ENCODE measurements at places on chromosomes 5 and 9.

DNA sequence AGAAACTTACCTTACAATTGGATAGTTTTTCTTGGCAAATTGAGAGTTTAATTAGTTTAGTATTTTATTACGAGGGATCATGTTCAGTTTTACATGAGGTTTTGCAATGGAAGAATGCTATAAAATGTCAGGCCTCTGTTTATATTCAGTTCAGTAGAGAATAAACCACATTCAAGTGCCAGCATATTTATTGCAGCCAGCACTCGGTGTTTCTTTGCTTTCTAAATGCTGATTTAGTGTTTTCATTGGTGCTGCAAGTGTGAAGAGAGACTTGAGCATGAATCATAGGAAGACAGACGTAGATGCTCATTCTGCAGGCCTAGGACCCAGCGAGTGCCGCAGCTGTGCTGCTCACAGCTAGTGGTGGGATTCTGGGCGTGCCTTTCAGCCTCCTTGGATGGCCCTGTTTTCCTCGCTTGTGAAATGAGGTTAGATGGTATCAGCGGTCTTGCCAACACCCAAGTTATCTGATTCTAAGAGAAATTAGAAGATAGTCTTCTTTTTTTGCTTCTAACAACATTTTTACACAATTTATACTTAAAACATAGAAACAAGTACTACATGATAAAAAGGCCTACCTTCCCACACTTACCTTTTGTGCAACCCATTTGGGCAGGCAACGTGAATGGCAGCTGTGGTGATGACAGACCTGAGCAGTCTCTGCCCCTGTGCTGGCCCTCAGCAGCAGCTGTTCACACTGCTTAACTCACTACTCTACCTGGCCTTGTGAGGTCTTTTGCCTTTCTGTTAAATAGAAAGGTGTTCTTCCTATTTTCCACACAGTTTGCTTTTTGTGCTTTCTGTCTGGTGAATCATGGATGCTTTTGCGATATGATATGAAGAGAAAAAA lies 26.8 kb upstream of the TNFAIP8 start:
- DNase-seq, result peak; percentile 48

DNA sequence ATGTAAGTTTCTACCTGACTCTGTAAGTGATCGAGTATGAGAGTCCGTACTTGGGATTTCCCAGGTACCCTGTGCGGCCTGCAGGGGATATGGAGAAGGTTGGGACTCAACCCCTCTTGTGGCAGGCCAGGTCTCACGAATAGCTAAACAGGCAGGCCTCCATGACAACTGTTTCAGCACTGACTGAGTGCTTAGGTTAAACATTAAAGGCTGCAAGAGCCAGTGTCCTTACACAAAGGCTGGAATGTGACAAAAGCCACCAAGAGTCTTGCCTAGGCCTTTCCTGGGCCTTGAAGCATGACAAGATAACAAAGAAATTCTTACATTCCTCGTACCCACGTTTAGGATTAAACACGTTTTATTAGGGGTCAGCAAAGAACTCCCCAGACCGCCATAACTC lies 58.6 kb downstream of the THBS4 start:
- DNase-seq, result no peak

DNA sequence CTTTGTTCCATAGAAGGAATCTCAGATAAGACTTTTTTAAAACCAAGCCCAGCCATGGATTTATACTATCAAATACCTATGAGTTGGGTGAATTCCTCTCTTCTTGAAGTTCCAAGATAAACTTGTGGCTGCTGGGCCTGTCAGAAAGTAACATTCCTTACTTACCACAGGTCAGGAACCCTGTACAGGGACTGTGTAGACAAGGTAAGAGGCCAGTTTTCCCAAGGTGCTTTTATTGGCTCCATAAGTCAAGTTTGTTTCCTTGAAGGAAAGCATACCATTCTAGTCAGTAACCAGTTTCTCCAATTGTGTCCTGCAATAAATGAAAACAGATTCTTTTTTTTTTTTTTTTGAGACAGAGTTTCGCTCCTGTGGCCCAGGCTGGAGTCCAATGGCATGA lies 8.8 kb upstream of the CLTB start:
- DNase-seq, result no peak

DNA sequence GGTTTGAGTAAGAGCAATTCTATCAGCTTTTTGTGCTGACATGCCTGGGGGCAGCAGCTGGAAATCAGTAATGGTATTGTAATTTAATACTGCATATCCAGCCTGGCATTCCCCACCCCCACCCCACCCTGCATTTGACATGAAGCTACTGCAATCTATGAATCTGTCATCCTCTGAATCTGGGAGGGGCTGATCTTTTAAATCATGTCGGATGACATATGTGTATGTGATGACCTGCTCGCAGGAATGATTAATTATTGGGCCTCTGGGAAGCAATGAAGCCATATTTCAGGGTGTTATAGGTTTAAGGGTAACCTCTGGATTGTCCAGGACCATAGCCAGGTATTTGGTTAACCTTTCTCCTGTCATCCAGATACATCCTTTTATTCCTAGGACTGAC lies 64.6 kb upstream of the RASGRF2 start:
- no peak for DNase-seq

- no peak for DNase-seq
These were observed 2.9 kb downstream of the ATPSCKMT start for GRCh38 chr5:10246761-10247160.

- no peak for DNase-seq
These were observed 157.7 kb downstream of the SLF1 start for GRCh38 chr5:94776167-94776566.

DNA sequence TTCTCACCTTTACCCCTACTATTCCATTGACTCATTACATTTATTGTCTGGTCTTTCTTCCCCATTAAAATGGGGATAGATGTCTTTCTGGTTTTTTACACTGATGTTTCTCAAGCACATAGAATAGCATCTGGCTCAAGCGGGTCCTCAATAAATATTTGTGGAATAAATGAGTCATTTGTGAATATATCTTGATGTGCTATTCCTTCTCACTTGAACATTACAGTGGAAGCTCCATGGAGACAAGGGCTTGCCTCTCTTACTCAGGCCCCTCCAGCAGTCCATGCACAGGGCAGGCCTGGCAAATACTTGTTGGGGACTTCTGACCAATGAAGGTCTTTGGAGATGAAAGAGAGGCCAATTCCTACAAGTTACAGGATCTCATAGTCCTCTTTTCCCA lies 151.7 kb upstream of the TAS2R1 start:
- no peak for DNase-seq

GRCh38 chr5:74409712-74410111 lies 230.8 kb downstream of the ENC1 start:
- DNase-seq, result no peak

DNA sequence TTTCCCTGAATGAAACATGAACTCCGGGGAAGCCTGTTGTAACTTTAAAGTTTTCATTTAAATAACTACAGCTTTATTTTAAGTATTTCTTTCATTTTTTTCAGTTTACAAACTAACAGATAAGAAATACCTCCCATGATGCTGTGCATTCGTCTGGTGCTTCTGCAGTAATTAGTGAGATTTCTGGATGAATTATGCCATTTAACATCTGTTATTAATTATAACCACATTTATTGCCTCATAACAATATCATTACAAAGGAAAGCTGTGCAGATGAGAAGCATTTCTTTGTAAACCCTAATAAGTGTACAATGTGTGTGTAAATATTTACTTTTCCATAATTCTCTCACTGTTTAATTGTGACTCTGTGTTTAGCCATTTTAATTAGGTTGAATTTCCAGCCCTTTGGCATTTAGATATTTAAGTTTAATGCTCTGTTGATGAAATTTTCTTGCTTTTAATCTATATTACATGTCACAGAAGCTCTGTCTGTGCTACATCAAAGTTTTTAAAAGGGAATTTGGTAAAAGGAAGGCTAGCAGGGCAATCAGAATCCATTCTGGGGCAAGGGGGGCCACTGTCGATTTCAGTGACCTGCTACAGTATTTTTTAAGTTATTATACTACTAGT lies 418.0 kb downstream of the SPATA31D1 start:
- DNase-seq, result no peak

GRCh38 chr5:7066471-7067235 lies 329.3 kb upstream of the ADCY2 start:
- DNase-seq, result no peak

GRCh38 chr9:35396560-35397215 lies 93.2 kb upstream of the RUSC2 start:
- DNase-seq, result no peak

DNA sequence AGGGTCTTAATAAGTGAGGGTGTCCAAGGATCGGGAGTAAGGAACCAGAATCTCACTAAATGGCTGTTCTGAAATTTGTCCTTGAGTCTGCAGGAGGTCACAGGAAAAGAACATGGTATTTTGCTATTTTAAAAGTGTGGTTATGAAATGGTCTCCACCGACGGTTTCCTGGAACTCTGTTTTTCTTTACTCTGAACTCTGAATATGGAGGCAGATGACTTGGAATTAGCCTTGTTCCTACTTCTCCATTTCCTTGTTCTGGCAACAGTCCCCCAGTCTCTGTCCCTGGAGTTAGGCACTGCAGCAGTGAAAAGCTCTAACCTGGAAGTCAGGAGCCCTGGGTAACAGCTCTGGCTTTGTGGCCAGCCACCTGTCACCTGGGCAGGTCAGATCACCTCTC lies 46.6 kb upstream of the C5orf58 start:
- DNase-seq, result no peak

- DNase-seq, result no peak
These were observed 196.1 kb downstream of the PCSK5 start for GRCh38 chr9:76086539-76086938.

DNA sequence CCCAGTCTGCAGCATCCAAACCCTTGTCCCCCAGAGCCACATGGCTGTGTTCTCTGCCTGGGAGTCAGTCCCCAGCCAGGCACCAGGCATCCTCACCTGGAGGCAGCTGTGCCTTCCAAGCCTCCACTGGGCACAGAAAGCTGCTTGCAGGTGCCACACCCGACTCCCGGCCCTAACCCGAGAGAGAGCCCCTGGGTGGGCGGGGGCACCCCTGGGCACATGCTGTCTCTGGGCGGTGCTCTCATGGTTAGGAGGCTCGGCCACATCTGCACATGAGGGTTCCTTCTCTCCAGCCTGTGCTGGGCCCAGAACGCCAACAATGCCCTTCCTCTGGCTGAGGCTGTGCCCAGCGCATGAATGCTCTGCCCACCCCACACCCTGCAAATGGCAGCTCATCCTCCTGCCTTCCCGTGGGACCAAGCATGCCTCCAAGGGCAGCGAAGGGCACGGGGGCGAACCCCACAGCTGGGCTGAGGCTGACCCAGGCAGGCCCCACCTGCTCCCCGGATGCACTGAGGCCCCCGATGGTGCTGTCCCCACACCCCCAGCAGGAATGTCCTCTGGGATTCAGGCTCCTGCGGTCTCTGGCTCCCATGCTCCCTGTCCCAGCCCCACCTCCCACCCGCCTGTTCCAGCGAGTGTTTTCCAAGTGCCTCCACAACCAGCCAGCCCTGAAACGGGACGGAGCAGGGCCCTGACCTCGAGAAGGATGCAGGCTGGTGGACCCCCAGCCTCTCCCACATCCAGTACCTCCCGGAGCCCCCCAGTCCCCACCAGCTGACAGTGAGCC lies 22.5 kb upstream of the CAMSAP1 start:
- no peak for DNase-seq

DNA sequence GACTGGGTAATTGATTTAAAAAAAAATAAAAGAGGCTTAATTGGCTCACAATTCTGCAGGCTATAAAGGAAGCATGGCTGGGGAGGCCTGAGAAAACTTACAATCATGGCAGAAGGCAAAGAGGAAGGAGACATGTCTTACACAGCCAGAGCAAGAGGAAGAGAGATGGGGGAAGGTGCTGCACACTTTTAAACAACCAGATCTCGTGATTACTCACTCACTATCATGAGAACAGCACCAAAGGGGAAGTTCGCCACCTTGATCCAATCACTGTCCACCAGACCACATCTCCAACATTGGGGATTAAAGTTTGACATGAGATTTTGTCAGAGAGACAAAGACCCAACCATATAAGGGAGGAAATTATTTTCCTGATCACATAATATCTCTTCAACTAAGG lies 138.8 kb upstream of the NR4A3 start:
- no peak for DNase-seq

DNA sequence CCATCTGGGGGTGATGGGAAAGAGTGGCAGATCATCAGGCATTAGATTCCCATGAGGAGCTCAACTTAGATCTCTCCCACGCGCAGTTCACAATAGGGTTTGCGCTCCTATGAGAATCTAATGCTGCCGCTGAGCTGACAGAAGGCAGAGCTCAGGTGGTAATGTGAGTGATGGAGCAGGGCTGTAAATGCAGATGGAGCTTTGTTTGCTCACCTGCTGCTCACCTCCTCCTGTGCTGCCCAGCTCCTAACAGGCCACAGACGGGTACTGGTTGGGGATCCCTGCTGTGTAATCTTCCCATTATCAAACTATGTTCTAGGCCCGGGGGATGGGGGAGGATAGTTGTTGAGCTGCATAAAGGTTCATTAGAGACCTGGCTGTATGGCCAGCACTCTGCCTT lies 58.4 kb downstream of the UGCG start:
- no peak for DNase-seq

GRCh38 chr5:45355189-45355992 lies 340.8 kb downstream of the HCN1 start:
- DNase-seq, result no peak

GRCh38 chr9:126667190-126668055 lies 53.7 kb downstream of the LMX1B start:
- no peak for DNase-seq

- no peak for DNase-seq
These were observed 419.7 kb downstream of the CHSY3 start for GRCh38 chr5:130323804-130324454.

DNA sequence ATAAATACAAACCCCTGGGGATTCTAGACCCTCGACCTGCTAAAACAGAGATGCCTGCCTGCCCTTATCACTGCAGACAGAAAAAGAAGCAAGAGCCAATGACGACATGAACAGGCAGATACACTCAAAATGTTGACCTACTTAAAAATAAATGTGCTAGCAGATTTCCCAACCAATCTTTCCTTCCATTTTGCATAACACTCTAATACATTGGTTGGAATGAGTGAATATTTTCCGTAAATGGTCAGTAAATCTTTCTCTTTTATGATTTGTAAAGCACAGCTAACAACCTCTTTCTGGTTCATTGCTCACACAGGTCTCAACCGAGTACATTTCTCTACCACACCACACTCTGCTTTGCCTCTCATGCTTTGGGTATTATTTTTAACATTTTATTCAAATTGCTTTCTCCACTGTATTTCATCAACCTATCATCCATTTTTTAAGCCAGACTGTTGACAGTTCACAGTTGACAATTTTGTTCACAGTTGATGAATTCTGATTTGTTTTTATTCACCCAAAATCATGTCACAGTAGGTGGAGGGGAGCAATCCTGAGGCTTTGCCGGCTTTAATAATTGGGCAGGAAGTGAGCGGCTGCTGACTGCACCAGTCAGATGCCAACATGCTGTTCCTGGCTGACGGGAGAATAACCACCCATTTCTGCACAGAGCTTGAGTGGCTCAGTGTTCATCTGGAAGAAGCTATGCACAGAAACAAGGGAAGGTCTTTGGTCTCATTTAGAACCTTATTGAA lies 426.6 kb downstream of the SPOCK1 start:
- no peak for DNase-seq

Measured in stimulated activated naive CD4-positive, alpha-beta T cell treated with Interleukin-2 at 50 U/mL for 16 hours (primary cell).